DMS79 (cell line): ENCODE measurements at places on chromosomes 3 and 15.

DNA sequence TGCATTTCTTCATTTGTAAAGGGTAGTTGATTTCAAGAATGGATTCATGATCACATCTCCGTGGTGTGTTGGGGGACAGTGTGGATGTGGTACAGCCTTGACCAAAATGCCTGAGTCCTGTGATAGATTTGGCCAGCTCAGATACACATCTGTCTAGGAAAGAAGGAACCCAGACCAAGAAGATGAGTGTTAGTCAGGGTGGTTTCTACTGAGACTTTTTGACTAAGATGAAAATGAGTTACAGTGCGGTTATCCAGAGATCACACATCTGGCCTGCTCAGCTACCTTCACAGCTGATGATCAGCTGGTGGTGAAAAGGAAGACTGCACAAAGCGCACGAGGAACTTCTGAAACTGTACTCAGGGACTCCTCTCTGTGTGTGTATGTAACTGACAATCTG is 68.0 kb downstream of the FNDC3B start:
- no peak for DNase-seq

GRCh38 chr3:66354001-66354400 is 133.2 kb downstream of the SLC25A26 start:
- no peak for DNase-seq

DNA sequence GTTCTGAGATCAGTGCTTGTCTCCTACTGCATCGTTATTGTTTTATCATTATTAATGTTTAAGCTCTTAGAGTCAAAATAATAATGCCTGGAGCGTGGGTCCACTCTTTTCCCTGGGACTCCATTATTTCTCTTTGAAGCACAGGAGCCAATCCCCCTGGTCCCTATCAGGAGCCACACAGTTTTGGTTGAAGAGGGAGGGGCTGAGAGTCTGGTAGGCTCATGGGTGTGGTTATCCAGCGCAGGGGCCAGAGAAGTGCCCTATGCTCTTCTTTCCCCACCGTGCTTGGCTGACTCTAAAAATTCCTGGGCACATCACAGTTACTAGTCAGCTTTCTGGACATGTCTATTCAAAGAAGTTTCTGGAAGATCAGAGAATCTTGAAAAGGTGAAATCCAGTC is 121.5 kb downstream of the DNAJB8 start:
- DNase-seq: no peak

GRCh38 chr3:16795581-16795980 is 89.2 kb upstream of the PLCL2 start:
- no peak for DNase-seq

DNA sequence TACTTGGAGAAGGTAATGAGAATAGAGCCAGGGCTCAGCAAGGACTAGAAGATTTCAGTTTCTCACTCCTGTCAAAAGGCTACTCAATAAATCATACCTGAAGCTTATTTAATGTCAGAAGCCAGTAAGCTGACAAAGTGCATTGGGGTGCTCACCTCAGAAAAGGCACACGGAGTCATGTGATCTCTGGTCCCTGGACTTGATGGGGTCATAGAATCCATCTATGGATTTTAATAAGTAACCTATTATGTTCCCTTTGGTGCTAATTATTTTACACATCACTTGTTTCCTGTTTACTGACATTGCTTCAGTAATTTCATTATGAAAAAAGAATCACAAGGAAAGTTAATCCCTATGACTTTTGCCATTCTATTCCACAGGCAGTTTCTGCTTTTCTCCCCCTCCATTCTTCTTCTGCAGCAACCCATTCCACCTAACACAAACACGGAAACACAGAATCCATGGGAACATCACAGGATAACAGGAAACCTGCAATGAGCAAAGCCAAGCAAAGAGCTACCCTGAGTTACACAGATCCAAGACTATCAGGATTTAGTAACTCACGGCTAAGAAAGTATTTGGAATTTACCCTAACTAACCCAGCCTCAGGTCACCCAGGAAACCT is 159.6 kb downstream of the MEIS2 start:
- no peak for DNase-seq

- no peak for DNase-seq
Measured at GRCh38 chr3:54882129-54882833, 45.6 kb downstream of the LRTM1 start.

GRCh38 chr3:115922681-115923347 is 299.5 kb downstream of the GAP43 start:
- no peak for DNase-seq

DNA sequence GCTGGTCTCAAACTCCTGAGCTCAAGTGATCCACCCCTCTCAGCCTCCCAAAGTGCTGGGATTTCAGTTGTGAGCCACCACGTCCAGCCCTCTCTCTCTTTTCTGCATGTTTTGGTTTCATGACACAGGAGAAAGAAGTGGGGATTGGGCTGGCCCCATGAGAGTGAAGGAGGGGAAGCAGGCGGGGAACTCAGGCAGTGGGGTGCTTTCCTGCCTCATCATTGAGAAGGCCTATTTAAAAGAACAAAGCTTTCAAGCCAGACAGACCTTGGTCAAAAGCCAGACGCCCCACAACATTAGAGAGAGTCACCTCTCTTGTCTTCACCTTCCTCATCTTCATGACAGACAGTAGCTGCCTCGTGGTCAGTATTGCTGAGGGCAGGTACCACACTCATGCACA is 15.9 kb downstream of the PSTPIP1 start:
- no peak for DNase-seq

GRCh38 chr3:20154928-20155327 is 31.1 kb downstream of the SGO1 start:
- DNase-seq: no peak

- DNase-seq: no peak
Measured at GRCh38 chr15:64197425-64197824, 34.6 kb upstream of the PPIB start.

DNA sequence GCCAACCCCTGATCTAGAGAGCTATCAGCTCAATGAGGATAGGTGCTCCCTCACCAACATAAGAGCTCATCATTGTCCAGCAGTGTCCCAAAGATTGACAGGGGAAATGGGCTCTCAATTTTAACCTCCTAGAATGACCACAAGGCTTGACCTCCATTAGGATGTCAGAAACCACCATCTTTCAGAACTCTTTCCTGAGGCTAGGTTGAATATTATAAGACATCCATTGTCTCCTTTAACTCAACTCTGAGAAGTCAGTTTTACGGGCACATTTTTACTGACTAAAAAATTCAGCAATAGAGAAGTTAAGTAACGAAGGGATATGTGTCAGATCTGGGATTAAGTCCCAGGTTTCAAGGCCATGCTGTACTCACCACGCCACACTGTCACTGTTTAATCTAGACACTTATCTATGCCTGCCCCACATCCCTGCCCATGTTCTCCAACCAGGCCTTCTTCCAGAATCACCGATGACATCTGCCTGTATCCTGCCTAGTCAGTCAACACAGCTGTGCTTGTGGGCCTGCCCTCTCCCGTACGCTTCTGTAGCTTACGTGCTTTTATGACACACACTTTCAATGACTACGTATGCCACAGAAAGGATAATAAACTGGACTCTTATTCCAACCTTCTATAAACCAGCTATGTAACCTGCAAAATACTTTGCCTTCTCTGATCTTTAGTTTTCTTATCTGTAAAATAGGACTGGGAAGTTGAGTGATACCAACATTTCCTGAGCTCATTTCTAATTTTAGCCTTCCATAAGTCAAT is 17.1 kb upstream of the MUC13 start:
- DNase-seq: no peak

DNA sequence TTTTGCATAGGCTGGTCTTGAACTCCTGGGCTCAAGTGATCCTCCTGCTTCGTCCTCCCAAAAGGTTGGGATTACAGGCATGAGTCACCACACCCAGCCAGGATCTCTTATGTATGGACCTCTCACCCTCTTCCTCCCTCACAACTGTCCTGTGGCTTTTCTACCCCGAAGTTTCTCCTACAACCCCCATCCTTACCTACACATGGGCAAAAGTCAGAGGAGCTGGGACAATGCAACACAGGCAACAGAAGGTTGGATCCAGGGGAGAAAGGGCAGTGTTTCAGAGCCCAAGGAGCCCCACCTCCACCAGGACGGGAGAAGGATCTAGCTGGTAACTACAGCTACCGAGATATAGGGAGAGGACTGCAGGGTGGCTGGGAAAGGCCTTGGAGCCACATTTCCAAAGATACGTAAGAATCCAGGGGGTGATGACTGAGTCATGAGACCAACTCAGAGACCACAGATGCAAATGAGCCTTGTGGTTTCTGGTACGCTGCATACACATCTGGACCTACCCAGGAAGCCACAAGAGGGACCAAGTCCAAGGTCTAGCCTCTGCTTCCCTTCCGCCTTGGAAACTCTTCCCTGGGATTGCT is 13.6 kb downstream of the IGDCC4 start:
- DNase-seq: no peak

DNA sequence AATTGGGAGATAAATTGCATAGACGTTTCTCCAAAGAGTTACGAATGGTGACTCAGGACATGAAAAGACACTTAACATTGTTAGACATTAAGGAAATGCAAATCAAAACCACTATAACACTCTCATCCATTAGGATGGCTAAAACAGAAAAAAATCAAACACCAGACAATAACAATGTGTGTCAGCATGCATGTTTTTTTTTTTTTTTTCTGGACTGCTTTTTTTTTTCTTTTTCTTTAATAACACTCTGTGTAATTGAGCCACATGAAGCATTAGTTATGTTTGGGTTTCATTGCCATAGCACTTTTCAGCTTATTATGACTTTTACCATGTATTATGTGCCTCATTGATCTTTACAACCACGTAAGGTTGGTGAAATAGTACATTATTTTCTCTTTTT is 95.0 kb downstream of the NFKBIZ start:
- no peak for DNase-seq

GRCh38 chr15:38600236-38600635 is 35.6 kb upstream of the RASGRP1 start:
- DNase-seq: no peak

DNA sequence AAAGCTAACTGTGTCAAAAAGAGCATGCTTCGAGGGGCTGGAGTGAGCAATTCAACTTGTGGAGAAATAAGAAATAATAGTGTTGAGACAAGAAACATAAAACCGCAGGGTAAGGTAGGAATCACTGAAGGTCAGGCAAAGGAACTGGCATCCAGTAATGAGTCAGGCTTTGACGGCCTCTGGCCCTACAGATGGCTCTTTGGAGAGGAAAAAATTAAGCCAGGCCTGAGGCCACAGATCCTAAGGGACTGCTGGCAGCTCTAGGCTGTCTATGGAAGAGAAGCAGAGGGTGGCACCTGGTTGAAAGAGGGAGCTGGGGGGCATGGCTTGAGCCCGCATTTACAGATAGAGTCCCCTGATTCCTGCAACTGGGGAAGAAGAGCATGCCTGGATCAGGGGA is 28.6 kb upstream of the ZSCAN2 start:
- DNase-seq: no peak

- peak; percentile 80 for DNase-seq
Measured at GRCh38 chr15:74642734-74643664, 27.4 kb downstream of the CLK3 start.

DNA sequence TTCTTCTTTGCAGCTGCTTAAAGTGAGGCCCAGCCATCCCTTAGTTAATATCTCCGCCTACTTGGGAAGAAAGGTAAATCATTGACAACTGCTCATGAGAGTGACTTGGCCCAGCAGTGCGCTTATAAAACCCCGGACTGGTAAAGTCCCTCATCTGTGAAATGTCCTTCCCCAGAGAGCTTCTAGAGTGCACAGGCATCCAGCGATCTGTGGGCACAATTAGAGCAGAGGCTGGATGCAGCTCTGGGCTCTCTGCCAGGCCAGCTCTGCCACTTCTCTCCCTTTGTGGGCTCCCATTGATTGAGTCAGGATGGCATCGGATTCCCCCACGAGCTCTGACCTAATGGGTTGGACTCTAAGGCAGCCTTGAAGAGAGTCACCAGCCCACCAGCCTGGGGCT is 219.0 kb upstream of the LINGO1 start:
- peak; percentile 80 for DNase-seq

GRCh38 chr3:141553055-141553454 is 66.2 kb downstream of the RASA2 start:
- DNase-seq: no peak

- DNase-seq: no peak
Measured at GRCh38 chr15:62027263-62027565, 33.0 kb downstream of the VPS13C start.

- DNase-seq: no peak
Measured at GRCh38 chr3:190096345-190096744, 24.4 kb downstream of the P3H2 start.

- no peak for DNase-seq
Measured at GRCh38 chr3:8589880-8590556, 54.6 kb downstream of the SSUH2 start.

DNA sequence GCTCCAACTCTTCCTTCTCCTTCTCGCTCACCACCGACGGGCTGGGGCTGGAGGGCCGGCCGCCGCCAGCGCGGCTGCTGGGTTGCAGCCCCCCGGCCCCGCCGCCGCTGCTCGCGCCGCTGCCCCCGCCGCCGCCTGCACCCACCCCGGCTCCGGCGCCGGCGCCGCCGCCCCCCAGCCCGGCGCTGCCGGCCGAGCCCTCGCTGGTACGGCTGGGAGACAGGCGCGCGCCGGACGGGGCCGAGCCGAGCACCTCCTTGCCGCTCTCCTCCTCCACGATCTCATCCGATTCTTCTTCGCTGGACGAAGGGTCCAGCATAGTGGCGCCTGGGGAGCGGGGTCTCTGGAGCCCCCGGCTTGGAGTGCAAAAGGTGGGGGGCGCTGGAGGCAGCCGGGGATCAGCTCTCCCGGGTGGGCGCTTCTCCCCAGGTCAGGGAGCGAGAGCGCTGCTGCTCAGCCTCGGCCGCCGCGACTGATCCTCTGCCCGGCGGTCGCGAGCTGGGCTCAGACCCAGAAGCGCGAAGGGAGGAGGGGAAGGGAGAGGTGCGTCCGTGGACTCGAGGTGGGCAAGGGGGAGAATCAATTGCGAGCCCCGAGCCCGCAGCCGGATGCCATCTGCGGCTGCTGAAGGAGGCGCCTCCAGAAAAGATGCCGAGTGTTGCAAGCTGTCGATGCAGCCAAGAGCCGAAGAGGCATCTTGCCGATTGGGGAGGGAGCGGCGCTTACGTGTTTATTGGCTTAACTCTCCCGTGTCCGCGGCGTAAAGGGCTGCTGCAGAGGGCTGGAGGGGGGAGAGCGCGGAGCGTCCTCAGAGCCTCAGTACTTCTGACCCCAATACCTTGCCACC is at the start of gene CADPS:
TSS of gene CADPS (minus strand) at position 706 of the 847 bp plus-strand sequence. CDS start at position 319, 387 bp downstream.
- DNase-seq: peak; percentile 19

- no peak for DNase-seq
Measured at GRCh38 chr3:24237971-24238706, 256.5 kb downstream of the THRB start.

DNA sequence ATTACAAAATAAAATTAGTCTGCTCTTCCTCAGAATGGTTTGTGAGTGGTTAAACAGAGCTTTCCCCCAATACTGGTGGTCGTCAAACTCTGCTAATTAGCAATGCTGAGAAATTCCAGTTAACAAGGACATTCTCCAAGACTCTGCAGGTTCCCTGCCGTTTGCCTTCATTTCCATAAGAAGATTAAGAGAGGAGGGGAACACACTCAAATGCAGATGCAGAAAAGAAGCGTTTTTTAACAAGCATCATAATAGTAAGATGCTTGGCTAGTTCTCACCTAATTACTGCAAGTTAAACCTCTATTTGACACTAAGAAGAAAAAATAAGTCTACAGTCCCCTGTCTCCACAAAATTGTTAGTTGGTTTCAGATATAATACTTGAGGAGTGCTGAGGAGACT is 3.7 kb upstream of the SOX2 start:
- no peak for DNase-seq
